ENCODE measurements at places on chromosomes 2 and 18.

- DNase-seq, result no peak
Measured at GRCh38 chr2:54329482-54330161, 73.6 kb upstream of the TSPYL6 start.

DNA sequence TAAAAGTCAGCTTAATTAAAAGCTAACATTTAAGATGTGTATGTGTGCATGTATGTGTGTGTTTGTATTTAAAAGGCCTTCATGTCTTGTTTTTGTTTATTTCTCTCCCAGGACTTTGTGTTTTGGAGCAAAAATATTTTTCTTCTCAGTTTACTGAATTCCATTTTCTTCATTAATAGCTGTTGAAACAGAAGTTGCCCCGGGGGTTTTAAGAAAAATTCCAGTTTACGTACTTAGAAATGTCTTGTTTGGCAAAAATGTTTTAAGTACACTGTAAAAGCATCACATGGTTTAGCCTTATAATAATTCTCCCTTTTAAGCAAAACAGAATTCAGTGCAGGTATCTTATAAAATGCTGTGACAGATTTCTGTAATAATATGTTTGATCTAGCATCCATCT lies 1233.0 kb upstream of the NRXN1 start:
- DNase-seq, result no peak

DNA sequence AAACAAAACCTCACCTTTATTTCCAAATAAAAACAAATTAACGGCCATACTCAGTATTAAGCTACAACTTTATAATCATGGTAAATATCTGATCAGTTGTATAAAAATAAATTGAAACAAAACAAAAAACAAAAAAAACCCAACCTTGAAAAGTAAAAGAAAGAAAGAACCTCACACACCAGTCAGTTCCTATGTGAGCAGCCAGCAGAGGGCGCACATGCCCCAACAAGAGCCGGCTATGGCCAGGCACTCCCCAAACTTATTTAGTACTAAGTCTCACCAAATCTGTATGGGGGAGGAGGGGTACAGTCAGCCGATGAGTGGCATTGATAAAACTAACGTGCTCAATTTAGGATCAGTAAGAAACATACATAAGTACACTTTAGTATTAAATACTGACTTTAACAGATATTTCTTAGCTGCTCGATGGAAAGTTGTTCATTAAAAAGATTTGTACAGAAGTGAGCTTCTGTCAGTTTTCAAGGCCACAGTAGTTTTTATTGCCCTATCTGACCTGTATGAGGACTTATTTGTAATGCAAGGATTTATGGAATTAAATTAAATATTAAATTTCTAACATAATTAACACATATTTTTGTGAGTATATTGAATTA lies 172.6 kb downstream of the TCF4 start:
- peak; percentile 68 for DNase-seq

GRCh38 chr2:182077448-182078142 lies 91.9 kb downstream of the PPP1R1C start:
- peak; percentile 61 for DNase-seq

GRCh38 chr2:236176951-236177350 lies 8.8 kb upstream of the GBX2 start:
- DNase-seq, result no peak

- no peak for DNase-seq
Measured at GRCh38 chr18:3821524-3821923, 371.6 kb downstream of the TGIF1 start.

GRCh38 chr2:80655265-80655664 lies 350.7 kb upstream of the LRRTM1 start:
- DNase-seq, result no peak

DNA sequence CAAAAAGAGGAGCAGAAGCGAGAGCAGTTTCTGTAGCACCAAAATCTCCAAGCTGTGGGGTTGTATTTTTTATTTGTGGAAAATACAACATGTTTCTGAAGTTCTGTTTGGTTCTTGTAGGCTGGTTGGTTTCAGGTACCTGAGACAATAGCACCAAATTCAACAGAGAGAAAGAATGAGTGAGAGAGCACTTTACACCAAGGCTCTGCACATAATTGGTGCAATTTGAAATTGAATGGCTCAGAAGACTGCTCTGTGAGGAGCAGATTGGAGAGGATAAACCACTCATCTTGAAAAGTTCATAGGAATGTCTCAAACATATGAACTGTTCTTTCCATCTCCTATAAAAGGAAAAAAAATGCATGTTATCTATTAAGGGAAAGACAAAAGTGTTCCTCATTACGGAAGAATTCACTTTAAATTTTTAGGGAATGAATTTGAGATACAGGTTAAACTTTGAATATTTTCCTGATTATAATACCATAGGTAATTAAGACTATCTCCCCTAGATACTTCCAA lies 175.1 kb downstream of the ATAD2B start:
- no peak for DNase-seq

DNA sequence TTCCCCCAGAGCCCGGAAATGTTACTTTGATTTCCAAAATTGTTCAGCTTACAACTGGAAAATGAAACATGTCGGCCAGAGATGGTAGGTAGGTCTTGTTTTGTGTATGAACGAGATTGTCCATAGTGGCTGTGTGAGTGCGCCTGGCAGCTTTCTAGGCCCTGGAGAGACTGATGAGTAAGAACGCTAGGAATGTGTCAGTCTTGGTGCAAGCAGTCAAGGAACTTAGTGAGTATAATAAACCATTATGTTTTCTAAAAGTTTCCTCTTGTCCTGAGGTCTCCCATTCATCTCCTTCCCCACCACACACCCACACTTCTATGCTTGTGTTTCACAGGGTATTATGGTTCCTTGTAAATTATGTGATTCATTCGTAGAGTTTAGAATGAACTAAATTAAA lies 234.2 kb downstream of the CDH2 start:
- no peak for DNase-seq

DNA sequence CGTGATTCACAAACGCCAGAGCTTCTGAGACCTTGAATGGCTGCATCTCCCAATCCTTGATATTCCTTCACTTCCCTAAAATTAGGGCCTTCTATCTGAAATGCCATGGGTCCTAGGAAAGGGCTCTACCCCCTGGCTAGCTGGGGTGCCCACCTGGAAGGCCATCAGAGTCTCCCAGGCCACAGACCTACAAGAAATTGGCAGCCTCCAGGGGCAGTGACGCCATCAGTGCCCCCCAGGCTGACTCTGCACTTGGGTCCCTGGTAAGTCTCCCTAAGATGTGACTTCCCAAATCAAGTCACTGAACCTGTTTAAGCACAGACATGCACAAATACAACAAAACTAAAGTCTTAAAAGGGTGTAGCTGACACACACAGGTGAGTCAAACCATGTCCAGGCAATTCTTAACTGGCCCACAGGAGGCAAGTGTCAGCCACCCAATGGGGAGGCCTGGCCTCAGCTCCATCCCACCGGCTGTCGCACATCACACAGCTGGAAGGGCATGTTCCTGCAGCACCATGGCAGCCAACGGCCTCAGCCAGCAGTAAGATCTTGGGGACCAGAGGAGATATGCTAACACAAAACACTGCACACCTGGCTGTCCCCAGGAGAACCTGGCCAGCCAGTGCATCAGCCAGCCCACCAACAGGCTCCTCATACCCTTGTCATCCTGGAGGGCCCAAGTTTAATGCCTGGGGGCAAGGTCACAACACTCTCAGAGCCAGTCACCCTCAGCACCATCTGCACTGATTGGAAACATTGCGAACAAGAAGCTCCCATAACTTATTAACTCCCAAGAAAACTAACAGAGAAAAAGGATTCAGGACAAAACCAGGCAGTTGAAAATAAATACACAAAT lies 5.2 kb downstream of the PARD6G start:
- no peak for DNase-seq

- DNase-seq, result no peak
Measured at GRCh38 chr2:9029721-9030120, 26.2 kb upstream of the MBOAT2 start.

DNA sequence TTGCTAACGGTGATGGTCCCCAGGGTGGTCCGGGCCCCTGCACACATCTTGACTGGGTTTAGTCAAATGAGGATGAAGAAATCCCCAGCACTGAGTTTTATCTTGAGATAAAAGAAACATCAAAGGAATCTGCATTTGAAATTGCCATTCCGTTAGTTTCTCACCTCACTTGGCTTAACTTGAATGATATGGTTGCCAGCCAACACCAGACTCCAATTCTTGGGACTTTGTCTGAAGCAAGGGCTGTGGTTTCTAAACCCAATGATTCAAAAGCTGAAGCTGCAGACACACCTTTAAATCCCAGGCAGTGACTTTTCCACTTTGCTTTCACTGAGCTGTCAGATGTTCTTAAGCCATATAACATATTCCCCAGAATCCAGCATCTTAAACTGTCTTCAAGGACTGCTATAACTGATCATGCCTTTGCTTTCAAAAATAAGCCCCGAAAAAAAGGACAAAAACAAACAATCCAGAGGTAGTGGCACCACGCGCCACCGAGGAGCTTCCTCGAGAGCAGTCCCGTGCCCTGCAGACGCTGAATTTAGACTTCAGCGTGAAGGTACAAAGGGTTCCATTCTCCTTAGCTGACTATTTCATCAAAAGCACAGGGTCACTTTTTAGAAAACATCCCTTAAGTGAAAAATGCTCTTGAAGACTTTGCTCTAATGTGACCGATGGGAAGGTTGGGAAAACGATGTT lies 189.3 kb downstream of the HDAC4 start:
- DNase-seq, result no peak

DNA sequence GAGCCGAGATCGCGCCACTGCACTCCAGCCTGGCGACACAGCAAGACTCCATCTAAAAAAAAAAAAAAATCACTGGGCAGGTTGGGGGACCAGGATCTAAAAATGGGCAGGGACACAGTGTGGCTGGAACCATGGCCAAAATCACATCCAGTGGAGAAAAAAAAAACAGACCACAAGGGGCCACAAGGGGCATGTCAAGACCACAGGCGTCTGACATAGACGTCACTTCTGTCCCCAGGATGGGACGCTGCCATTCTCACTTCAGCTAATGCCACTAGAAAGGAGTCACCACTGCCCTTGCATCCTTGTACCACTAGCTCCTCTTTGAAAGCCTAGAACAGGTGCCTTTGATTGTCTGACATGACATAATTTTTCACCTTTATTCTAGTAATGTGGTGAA lies 2.5 kb upstream of the POMC start:
- no peak for DNase-seq

DNA sequence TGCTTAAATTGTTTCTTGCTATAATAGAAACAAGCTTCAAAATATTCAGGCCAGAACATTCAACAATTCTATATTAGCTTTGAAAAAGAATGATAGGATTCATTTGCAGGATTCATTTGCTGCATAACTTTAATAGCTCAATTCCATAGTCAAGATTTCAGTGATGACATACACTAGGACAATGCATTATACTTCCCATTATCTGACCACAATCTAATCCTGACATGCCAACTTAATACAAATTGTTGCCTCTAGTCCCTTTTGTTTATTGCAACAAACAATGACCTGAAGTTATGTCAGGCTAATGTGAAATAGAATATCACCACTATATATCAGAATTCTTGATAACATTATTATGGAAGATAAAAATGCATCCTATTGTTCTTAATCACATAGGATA lies 169.4 kb downstream of the DNAH7 start:
- no peak for DNase-seq

- no peak for DNase-seq
Measured at GRCh38 chr2:99776906-99777646, 287.3 kb upstream of the REV1 start.

GRCh38 chr2:233074106-233074505 lies 14.0 kb downstream of the INPP5D start:
- DNase-seq, result no peak

DNA sequence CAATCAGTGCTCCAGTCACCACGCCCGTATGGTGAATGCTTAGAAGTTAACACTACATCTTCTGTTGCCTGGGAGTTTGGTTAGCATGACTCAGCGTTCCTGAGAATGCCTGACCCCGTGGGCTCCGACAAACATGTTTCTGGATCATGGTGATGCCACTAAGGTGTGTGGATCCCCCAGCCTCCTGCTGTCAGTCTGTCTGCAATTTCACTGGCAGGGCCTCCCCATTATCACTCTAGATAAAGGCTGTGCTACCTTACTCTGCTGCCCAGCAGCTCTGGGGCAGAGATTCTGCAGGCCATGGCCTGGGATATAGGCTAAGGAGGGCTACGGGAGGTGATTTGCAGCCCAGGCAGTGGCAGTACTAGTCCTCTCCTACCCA lies 66.0 kb downstream of the STPG4 start:
- DNase-seq, result no peak

DNA sequence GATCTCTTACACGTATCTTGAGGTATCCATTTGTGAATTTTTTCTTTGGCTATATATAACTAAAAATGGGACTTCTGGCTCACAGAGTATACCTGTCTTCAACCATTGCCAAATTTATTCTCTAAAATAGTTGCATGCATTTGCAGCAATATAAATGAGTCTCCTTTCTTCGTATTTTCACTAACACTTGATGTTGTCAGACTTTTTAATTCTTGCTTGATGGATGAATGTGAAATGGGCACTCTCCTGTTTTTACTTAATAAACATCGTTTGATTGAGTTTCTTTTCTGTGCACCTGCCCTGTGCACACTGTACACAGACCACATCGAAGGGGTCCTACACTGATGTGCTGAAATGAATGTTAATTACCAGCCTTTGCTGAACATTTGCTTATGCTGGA lies 121.8 kb downstream of the DDX1 start:
- no peak for DNase-seq

DNA sequence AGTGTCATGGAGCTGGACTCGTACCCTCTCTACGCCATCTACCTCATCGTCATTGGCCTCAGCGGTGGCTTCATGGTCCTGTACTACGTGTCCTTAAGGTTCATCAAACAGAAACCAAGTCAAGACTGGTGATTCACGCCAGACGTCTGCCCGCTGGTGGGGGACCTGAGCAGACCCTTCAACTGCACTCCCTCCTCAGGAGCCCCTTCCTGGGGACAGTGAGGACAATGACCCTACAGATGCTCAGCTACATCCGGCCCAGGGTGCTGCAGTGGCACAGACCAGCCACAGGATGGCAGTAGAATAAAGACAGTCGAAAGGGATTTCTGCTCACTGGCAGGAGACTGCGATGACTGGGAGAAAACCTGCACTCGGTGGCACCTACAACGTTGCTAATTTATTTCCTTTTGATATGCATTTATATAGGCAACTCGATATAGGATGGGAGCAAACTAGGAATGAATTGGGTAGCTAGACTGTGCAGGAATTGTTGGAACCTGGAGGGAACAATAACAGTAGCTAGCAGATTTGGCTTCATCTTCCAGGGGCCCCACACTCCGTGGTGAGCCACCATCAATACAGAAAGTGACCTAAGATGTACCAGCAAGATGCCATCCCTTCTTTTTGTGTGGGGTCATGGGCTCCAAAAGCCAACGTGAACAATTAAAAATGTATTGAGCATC lies 39.2 kb downstream of the ABCG8 start:
- peak; percentile 50 for DNase-seq

DNA sequence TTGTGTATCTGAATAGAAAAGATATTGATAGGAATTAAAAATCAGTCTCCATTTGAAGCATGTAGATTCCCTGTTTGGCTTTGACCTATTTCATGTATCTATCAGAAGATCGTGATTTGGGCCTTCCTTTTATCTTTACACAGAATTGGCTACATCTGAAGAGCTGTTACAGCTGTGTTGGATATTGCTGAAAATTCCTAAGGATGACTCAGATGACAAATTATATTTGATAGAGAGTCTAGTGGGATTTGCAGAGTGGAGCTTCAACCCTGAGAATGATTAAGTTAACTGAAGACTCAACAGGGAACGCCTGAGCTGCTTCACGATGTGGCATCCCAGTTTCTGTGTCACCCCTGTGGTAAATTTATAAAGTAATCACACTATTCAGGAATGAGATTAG lies 4.9 kb upstream of the COL3A1 start:
- DNase-seq, result no peak

All from NCI-H1048 (cell line).